ENCODE measurements at places on chromosomes 7 and 10. TPM values are rescaled to one million over a fixed set of nuclear protein-coding genes. Genes with fewer than 3 reads are reported as not detected.

C10orf95 gene
- not detected for total RNA-seq

ACSL5 gene
- total RNA-seq = 64.8 TPM

YWHAG gene
- 75.1 TPM for total RNA-seq

UNCX gene
- total RNA-seq = not detected

NUTM2D gene
- total RNA-seq = 1.9 TPM

LRGUK gene
- total RNA-seq = not detected

FAM25C gene
- total RNA-seq = not detected

PRXL2A gene
- total RNA-seq = 155 TPM

GBX1 gene
- not detected for total RNA-seq

TMEM273 gene
- total RNA-seq = 3.1 TPM

SCRN1 gene
- total RNA-seq = 68.2 TPM

METTL27 gene
- 3.1 TPM for total RNA-seq

PKD2L1 gene
- total RNA-seq = not detected

PTF1A gene
- not detected for total RNA-seq

STRIP2 gene
- 8.2 TPM for total RNA-seq

ADAM22 gene
- total RNA-seq = 0.67 TPM

PLEKHS1 gene
- total RNA-seq = not detected

HABP2 gene
- total RNA-seq = not detected

BAIAP2L1 gene
- 2.4 TPM for total RNA-seq

EPO gene
- not detected for total RNA-seq

MRLN gene
- total RNA-seq = not detected

CFTR gene
- 1.7 TPM for total RNA-seq

Measured in mammary microvascular endothelial cell (primary cell).